ENCODE measurements at places on chromosomes 6 and 20.

DNA sequence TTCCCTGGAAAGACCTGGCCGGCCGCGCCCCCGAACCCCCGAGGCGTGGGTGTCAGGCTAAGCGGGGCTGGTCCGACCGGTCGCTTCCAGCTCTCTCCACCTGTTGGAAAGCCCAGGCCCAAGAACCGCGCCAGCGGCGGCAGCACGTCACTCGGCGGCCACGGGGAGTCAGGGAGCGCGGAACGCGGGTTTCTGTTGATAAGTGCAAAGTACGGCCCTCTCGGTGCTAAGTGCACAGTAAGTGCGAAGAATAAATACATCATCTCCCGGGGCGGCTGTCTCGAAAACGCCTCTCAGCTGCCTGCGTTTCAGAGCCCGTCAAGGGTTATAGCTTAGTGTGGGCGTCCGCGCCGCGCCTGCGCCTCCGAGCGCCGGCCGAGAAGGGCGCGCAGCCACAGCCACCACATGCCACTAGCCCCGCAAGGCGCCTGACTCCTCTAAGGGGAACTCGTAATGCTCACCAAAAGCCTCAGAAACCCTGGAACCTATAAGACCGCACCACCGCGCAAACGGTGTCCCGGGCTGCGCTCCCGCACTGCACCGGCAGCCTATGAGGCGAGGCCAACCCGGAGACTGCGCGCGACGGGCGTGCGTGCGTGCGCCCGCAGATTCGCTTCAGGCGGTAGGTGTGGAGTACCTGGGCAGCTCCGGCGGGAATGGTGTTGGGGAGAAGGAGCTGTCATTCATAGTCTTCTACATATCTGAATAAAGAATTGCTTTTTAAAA lies 9.2 kb upstream of the TBX18 start:
- DNase-seq: peak; percentile 63

DNA sequence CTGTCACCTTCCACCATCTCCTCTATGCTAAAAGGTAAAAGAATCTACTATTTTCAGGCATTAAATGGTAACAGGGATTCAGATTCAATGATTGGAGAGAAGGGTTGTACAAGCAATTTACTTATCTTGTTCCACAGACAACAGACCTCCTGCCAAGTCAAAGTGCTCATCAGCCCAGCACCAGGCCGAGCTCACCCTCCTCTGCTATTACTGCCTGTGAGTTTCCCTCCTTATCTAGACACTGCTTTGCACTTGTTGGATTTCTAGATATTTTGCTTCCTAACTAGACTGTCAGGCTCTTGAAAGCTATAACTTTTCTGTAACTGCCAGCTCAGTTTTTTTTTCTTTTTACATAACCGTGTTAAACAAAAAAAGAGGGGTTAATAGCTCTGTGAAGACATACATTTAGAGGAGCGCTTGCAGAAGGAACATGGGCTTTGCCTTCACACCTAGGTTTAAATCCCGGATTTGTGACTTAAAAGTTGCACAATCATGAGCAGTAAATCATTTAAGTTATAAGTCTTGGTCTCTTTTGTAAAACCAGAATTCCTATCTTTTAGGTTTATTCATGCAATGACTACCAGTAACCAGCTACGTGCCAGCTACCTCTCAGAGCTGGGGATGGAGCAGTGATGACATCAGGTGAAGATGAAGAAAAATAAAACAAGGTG lies 1.1 kb upstream of the FAM162B start:
- no peak for DNase-seq

DNA sequence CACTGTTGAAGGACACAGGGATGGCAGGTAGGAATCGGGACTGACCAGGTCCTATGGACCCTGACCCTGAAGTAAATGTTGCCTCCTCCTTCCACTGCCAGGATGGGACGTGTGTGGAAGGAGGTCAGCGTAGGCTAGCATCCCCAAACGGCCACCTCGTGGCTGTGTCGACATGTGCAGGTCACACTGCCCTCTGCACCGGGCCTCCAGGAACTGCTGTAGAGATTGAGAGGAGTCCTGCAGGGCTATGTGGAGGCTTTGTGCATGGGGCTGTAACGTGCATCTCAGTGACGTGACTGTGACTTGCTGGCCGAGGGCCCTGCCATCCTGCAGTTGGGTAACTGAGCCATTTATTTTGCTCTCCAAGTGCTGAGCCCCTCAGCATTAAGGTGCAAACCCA lies 149.5 kb downstream of the PHACTR3 start:
- no peak for DNase-seq

GRCh38 chr20:3796477-3797225 lies 541 bp downstream of the CDC25B start:
- DNase-seq: peak; percentile 11

- DNase-seq: no peak
These were observed 266.7 kb upstream of the FLRT3 start for GRCh38 chr20:14604143-14604542.

- no peak for DNase-seq
These were observed 46.6 kb downstream of the OR2B6 start for GRCh38 chr6:28003661-28004060.

GRCh38 chr6:31419842-31420241 lies 16.4 kb downstream of the MICA start:
- no peak for DNase-seq

DNA sequence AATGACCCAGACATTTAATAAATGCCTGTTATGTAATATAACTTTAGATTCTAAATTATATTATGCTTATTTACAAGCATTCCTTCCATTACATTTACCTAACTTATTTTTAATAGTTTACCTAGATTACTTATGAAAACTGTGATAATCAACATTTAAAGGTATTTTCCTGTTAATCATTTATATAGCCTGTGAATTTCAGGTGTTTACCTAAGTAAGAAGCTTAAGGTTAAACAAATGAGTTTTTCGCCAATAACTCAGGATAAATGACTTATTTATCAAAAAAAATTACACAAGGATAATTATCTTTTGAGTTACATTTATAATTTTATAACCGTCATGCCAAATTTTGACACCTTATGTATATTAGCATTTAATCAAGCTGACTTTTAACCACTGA lies 35.5 kb downstream of the UBD start:
- no peak for DNase-seq
